NAMALWA (cell line): ENCODE measurements at places on chromosomes 1 and 21.

DNA sequence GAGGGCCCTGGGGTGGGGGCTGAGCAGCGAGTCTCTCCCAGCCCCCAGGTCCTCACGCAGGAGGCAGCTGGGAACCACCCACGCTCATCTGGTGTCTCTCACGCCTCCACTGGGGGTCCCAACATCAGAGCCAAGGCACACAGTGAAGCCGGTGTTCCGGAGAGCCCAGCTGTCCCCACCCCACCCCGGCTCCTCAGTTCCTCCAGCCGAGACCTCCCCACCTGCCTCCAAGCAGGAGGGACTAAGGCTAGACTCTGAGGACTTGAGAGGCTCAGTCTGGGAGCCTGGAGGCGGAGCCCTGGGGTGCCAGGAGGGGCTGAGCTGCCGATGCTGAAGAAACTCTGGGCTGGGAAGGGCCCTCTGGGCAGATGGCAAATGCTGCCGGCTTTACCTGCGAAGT, 1.6 kb upstream of the HPCA start:
- DNase-seq = no peak

GRCh38 chr1:207020065-207020708, 12.4 kb downstream of the C1orf116 start:
- DNase-seq = no peak

- no peak for DNase-seq
These were observed 89.4 kb downstream of the GRIK3 start for GRCh38 chr1:36944883-36945282.

- DNase-seq = no peak
These were observed 324.9 kb upstream of the SNX7 start for GRCh38 chr1:98336472-98337083.

GRCh38 chr1:60972841-60973364, 109.5 kb upstream of the NFIA start:
- DNase-seq = no peak

DNA sequence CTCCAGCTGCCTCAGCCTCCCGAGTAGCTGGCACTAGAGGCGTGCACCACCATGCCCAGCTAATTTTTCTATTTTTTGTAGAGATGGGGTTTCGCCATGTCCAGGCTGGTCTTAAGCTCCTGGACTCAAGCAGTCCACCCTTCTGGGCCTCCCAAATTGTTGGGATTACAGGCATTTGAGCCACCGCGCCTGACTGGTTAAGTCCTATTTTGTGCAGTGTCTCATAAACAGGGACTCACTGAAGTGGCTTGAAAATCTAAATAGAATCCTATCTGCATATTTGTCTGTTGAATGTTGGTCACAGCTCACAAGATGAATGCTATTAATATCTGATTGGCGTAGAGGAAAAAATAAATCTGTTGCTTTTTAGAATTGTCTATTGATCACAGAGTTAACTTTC, 5.9 kb upstream of the CHAF1B start:
- DNase-seq = no peak

DNA sequence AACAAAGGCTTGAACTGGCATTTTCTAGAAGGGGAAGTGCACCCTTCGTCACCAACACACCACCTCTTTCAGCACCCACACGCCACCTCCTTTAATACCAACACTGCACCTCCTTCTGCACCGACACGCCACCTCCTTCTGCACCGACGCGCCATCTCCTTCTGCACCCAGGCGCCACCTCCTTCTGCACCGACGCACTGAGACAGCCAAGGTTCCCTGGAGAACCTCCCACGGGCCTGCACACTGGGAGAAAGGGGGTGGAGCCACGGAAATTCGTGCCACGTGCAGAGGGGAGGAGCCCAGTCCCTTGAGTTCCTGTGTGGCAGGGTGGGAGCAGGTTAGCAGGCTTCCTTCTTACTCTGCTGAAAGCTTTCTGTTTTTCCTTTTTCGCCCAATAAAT, 327.9 kb upstream of the C1orf174 start:
- DNase-seq = no peak

DNA sequence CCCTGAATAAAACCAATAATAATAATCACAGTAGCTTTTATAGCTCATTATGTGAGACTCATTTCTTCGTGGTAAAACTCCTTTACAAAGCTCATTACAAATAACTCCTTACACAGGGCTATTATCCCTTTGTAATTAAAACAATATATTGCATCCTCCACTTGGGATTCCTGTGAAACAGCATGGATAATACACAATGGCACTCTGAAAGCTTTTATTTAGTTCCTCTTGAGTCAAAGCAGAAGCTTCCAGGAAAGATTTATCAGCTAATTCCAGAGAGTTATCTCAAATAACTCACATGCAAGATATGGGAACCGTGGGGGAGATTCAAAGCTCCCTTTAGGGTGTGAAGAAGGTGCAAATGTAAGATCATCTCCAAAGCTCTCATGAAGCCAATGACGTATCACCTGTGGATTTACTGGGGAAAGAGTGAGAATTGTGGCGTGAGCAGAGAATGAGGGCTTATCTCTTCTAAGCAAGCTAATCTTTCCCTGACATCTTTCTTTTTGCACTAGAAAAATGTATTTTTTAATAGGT, 60.4 kb upstream of the GJA5 start:
- DNase-seq = no peak

DNA sequence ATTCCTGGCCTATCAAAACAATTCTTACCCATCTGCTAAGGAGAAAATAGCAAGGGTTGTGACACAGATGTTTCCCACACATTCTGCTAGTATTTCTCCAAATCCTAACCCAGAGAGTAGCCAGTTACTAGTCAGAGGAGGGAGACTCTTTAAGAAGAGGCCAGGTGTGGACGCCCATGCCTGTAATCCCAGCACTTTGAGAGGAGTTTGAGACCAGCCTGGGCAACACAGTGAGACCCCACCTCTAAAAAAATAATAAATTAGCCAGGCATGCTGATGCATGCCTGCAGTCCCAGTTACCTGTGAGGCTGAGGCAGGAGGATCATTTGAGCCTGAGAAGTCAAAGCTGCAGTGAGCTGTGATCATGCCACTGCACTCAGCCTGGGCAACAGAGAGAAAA, 28.6 kb downstream of the NVL start:
- DNase-seq = no peak

- no peak for DNase-seq
These were observed 42.6 kb upstream of the SRSF10 start for GRCh38 chr1:24022581-24023361.
